ENCODE measurements at places on chromosomes 11 and 22.
A peak's percentile ranks its signal among the peaks of the same experiment; 100 is the strongest.

DNA sequence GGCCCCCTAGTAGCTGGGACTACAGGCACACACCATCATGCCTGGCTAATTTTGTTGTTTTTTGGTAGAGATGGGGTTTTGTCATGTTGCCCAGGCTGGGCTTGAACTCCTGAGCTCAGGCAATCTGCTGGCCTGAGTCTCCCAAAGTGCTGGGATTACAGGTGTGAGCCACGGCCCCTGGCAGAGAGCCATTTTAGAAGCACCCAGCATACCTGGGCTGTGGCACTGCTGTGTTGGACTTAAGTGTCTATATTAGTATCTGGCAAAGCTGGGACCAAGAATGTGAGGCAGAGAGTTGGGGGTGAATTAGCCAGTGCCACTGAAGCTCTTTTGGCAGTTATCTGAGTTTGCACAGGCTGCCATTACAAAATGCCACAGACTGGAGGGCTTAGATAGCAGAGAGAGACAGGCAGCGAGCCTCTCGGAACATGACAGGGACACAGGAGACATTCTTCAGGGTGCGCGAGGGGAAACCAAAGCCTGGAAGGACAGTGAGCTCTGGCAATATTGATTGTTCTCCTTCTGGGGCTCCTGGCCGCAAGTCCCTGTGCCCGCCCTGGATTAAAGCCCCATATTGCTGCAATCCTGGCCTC, 87.7 kb upstream of the ALX4 start:
- DNase-seq: no peak

DNA sequence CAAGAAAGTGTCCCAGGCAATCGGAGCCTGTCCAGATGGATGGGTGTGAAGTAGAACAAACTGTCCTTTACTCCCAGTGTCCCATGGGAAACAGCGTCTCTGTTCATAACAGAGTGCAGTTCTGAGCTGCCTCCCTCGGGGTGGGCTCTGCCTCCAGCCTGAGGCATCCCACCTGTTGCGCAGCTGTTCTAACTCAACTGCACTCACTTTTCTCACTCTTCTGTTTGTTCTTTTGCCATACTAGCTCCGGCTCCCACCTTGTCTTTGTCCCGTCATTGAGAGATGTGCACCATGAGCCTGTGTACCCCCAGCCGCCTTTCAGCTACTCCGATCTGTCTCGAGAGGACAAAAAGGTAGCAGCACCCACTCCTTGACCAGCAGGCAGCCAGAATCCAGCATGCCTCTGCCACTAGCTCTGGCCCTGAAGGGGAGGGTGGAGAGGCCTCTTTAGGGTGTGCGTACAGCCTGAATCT, 20.7 kb upstream of the CDC42EP2 start:
- peak; percentile 84 for DNase-seq

- DNase-seq: no peak
Observed at GRCh38 chr11:117513666-117514065, 186.0 kb downstream of the CEP164 start.

- peak; percentile 56 for DNase-seq
Observed at GRCh38 chr22:43811777-43812148, 342 bp downstream of the EFCAB6 start.

DNA sequence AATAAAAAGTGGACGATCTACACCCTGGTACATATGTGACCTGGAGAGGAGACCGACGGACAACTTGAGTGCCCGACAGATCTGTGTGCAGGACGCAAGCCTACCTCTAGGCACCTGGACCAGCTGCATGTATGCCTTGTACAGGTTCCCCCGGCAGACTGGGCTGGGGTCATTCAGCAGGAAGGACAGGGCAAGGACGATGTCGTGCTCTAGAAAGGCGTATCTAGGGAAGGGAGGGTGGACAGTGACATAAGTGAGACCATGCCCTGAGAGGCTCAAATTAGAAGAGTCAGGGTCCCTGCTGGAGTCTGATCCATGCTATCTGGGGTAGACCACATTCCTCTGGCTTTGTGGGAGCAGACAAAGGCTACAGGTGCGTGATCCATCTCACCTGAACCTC, 7.9 kb downstream of the RSPH14 start:
- no peak for DNase-seq

DNA sequence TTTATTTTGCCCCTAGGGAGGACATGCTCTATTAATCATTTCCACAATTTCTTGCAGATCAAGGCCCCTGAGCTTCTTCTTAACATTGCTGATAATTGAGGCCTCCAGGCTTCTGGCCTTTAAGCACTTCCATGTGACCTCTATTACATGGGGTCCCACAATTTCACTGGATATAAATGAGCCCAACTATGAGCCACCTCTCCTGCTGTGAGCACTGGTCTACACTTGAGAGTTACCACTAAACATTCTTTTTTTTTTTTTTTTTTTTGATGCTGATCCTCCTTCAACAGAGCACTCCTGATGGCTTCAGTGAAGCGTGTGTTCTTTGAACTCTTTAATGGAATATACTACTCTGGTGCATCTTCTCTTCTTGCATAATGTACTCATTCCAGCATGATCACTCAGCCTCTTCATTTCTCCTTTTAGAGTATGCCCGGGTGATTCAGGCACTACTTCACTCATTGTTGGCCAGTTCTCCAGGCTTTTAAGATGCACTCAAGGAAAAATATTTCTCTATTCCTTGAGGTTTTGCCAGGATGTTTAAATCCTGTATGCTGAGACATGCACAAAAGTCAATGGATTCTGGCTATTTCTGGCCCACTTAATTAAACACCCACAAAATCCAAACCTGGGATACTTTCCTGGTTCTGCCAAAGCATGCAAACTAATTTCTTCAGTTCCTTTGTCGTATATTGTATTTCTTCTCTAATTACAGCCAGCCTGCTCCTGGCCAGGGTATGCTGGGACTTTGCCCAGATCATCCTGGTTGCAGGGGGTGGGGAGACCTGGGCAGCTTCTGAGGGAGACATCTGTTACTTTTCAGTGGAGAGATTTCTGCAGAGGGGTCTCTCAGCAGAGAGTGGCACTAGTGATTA, 257.8 kb upstream of the LUZP2 start:
- peak; percentile 93 for DNase-seq

- no peak for DNase-seq
Observed at GRCh38 chr22:33909911-33910310, 10.4 kb downstream of the LARGE1 start.

GRCh38 chr22:47051441-47052071, 289.1 kb downstream of the TBC1D22A start:
- DNase-seq: no peak

- DNase-seq: peak; percentile 64
Observed at GRCh38 chr22:36379593-36380361, 8.0 kb downstream of the MYH9 start.

GRCh38 chr11:30257058-30257457, 26.2 kb downstream of the FSHB start:
- no peak for DNase-seq

DNA sequence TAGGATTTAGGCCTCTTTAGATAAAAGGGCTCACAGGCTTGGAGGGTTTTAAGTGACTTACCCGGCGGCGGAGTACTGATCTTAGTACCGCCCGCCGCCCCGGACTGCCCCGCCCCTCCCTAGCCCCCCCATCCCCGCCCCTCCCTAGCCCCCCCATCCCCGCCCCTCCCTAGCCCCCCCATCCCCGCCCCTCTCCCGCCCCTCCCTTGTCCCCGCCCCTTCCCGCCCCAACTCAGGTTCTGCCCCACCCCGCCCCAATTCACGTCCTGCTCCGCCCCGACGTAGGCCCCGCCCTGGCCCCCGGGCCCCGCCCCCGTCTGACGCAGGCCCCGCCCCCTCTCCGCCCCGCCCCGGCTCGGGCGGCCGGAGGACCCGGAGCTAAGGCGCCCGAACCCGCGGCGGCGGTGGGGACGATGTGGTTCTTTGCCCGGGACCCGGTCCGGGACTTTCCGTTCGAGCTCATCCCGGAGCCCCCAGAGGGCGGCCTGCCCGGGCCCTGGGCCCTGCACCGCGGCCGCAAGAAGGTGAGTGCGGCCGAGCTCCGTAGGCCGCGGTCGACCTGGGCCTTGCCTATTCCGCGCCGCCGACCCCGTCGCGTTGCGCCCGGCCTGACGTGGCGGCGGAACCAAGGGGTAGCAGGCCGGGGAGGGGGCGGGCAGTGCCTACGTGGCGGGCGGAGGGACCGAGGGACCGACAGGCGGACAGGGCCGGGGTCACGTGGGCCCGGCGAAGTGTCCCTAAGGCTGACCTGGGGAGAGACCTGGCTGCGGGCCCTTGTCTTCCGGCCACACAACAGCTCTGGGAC, at the start of gene SCYL1:
SCYL1 (plus strand) TSS at position 343 of the 805 bp plus-strand sequence; CDS start at position 414, 71 bp downstream.
- DNase-seq: peak; percentile 87

GRCh38 chr11:665704-666281, 28.7 kb downstream of the DRD4 start:
- DNase-seq: peak; percentile 62

DNA sequence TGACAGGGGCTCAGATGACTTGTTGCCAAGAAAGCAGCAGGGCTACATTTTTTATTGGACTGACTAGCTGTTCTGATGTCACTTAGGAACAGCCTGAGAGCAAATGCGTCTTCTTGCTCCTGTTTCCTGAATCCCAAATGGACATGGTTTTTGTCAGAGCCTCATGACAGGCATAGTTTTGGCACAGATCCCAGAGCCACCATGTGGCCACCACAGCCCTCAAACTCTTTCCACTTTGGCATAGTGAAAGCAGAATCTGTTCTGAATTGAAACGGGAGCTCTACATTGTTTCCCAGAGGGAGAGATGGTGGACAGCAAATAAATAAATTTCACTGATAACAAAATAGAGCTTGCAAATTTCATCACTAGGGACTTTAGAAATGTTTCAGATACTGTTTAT, 222.2 kb downstream of the C11orf87 start:
- peak; percentile 4 for DNase-seq

DNA sequence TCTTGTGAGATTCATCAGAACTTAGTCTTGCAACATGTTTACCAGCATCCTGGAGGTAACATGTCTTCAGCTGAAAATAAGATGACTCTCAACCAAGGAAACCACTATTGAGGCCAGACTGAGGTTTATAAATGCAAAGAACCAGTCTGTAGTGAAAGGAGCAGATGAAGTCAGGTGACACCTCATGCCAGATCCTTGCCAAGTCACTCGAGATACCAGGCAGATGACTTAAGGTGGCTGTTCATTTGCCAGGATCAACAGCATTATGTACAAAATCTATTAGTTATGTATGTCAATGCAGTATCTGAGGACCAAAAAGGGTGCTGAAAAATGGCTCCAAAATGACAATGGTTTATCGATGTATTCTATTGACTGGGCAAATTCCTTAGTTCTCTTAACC, 100.0 kb upstream of the SOX6 start:
- DNase-seq: peak; percentile 12

- no peak for DNase-seq
Observed at GRCh38 chr11:86067009-86067850, 1.7 kb downstream of the PICALM start.

- peak; percentile 88 for DNase-seq
Observed at GRCh38 chr22:30806391-30806861, 111.8 kb downstream of the OSBP2 start.

- no peak for DNase-seq
Observed at GRCh38 chr11:35354644-35355043, 64.7 kb downstream of the SLC1A2 start.

DNA sequence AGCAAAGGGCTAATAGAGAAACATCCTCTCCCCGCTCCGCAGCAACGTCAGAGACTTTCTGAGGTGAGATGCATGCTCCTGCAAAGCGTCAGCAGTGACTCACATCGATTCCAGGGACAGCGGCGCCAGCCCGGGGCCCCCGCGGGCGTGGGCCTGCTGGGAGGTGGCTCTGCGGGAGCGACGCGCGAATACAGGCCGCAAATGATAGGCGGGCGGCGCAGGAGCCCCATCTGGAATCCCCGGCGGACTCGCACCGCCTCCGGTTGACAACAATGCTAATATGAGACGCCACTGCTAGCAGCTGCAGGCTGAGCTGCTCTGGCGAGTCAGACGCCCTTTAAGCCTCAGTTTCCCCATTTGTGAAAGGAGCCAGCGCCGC, 557 bp downstream of the RANGAP1 start:
- DNase-seq: peak; percentile 85

- no peak for DNase-seq
Observed at GRCh38 chr11:45270946-45271716, 15.0 kb downstream of the SYT13 start.

DNA sequence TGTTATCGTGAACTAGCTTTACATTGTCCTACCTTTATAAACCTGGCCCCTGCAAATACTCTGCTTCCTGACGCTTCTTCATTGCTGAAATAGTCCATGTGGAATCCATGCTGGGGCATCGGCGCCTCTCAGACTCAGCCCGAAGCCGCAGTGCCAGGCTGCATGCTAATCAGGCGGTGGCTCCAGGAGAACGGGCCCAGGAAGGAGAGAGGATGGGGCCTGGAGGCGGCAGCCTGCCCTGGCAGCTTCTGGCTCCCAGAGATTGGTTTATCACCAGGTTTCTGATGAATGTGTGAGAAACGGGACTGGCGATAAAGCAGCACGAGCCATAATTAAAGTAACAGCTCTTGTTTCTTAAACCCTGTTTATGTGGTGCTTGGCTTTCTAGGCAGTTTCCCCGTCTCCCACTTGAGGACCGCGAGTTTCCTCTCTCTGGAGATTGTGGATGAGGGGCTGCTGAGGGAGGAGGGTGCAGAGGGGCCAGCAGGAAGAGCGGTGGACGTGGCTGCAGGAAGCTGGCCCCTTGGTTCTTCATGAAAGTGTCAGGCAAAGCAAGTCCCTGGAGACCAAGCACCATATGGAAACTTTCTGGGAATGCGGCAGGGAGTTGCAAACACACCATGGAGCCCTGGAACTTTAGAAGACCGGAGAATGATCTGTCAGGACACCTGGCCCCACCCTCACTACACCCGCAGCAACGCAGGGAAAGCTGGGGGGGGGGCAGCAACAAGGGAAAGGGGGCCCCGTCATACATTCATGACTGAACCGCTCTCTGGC, 93.4 kb downstream of the NTM start:
- no peak for DNase-seq

DNA sequence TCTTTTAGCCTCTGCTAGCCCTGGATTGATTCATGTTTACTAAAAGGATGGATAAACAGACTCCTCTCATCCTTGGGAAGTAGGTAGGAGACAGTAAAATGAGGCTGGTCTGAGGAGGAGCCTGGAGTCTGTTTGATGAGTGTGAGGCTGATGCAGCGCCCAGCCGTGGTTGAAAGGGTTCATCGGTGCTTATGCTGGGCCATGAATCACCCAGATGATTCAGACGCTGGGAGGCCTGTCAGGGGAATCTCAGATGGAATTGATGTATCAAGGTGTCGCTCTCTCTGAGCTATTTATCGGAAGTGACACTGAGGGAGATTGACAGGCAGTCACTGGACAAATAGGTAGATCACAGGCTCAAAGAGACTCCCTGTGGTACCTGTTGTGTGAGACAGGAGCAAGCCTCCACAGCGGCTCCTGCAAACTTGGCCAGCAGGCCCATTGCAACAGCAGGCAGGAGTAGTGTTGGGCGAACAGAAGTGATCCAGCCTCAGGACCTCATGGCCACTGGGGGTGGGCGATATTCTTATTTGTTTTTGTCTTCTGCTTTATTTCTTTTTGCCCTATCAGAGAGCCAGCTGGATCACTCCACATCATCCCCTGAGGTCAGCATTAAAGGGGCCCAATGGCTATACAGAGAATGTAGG, 109.9 kb upstream of the CADM1 start:
- peak; percentile 58 for DNase-seq
